Stimulated activated CD4-positive, alpha-beta T cell treated with anti-CD3 and anti-CD28 coated beads, Interleukin-2, amount 100 ng/mL, for 24 hours (primary cell): ENCODE measurements at places on chromosomes 12 and 14.

DNA sequence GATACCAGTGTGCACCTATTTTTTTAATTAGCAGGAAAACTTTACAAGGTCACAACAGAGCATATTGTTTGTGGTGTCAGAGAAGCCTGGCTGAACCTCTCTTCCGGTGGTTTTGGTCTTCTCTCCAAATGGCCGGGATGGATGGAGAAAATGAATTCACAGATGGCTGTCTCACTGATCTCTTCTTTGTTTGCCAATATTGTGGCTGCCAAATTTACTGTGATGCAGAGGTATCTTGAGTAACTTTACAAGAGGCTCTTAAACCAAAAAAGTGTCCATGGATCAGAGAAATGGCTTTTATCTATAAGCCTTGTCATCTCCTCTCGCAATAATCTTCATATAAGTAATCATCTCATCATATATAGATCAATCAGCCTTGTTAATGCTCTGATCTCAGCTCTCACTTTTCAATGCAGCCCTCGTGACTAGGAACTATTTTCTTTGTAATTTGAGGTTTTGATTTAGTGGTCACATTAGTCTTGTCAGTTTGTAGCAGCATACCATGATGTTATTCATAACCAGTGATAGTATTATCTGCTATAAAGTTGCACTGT lies 308.1 kb downstream of the EGLN3 start:
- DNase-seq = no peak

DNA sequence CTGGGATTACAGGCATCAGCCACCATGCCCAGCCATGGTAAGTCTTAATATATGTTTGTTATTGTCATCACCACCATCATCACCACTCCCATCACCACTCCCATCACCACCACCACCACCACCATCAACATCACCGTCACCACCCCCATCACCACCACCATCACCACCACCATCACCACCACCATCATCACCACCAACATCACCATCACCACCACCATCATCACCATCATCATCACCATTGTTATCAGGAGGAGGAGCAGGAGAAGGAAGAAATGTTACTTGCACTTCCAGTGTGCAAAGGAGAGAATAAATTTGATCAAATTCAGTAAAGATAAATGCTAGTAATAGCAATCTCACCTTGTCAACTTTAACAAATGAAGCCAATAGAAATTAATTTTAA lies 71.2 kb upstream of the CHST11 start:
- DNase-seq = no peak

DNA sequence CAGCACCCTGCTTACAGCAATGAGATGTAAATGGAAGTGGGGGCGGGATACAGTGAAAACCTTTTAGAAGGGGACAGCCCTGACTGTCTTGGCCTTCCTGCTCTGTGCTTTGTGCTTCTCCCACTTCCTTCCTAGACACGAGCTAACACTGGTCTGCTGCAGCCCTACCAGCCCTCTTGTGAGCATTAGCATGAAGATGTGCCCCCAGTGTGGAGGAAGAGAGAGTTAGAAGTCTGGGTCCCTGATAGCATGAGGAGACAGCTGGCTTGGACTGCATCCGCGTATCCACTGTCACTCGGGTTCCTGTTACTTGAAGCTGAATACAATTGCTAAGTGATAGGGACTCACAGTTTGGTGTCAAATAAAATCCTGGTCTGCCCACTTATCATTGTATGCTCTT lies 248.1 kb upstream of the SOX5 start:
- no peak for DNase-seq

DNA sequence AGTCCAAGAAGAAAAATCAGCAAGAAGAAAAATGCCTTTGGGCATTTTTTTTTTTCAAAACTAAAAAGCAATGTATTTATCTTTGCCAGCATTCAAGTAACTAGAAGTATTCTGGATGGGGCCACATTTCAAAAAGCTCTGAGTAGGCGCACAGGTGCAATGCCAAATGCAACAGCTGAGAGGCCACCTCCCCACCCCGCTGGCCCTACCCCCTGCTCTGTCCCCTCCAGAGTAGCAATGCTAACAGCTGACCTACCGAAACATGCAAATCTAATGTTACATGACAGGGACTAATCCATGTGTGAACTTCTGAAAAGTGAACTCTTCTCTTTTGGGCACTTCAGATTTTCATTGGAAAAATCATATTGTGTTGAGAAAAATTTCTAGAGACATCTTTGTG lies 153.7 kb upstream of the SLC38A2 start:
- no peak for DNase-seq

DNA sequence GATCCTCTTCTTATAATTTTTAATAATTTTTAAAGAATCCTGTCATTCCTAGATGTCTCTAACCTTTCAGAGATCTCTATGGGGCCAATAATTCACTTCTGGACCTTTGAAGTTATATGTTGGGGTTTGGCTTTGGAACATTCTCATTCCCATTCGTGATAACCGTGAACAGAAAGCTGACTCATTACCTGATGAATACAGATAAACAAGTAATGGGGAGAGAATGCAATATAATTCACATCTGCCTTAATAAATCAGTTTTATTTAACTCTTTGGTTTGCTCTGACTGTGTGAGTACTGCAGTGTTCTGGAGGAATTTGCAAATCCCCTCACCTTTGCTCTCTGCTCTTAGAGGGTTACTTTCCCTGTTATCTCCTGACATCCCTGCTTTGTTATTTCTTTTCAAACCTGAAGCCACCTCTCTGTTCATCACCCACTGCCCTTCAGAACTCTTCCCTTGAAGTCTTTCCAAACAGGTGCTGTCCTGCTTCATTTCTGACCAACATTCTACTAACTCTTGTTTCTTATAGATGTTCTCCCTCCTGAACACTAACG lies 79.6 kb upstream of the SLC38A2 start:
- no peak for DNase-seq

- DNase-seq = no peak
These were observed 64.3 kb downstream of the KDM2B start for GRCh38 chr12:121516437-121517011.

DNA sequence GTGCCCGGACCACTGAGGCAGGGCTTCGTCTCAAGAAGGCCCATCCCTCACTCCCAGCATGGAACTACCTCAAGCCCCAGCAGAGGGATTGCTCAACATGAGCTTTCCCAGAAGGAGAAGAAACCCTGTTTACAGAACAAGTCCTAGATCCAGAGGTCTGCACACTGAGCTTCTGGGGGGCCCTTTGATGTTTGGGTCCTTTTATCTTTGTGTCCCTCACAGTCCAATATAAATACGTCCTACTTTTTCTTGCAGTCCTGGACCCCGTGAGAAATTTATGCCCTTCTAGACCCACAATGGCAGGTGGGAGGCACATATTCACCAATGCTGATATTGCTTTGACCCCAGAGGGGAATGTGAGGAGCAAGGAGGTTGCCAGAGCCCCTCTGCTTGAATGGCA lies 54.4 kb downstream of the SMUG1 start:
- DNase-seq = no peak

DNA sequence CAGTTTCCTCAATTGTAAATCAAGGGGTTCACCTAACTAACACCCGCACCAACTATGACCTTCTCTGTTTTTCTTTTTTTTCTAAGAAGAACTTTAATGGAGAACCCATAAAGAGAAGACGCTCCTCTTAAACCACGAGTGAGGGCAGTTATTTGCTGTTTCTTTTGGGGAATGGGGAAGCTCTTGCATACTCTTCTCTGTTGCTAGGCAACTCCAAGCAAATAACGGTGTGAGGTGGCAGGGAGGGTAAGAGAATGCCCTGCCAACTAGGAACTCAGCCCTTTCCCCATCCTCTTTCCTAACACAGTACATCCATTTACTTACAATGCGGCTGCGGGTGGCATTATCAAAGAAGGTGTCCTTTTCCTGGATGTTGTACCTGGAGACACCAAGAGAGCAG lies 114.9 kb downstream of the ANO2 start:
- no peak for DNase-seq
